A673 (cell line): ENCODE measurements at places on chromosomes 3 and 15.
A peak's percentile ranks its signal among the peaks of the same experiment; 100 is the strongest.

DNA sequence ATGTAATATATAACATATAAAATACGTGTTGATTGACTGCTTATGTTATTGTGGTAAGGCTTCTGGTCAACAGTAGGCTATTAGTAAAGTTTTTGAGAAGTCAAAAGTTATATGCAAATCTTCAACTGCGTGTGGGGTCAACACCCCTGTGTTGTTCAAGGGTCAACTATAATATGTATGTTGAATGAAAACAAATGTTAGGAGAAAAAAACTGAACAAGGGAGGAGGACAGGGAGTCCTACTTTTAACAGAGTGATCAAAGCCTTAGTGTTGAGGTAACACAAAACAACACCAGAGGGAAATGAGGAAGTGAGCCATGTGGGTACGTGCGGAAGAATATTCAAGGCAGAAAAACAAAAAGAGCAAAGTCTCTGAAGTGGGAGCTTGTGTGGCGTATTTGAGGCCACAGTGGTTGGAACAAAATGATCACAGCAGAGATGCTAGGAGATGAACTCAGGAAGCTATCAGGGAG lies 62.5 kb downstream of the SFMBT1 start:
- DNase-seq: no peak

- DNase-seq: no peak
These were observed 49.5 kb downstream of the TLE3 start for GRCh38 chr15:70048198-70048565.

DNA sequence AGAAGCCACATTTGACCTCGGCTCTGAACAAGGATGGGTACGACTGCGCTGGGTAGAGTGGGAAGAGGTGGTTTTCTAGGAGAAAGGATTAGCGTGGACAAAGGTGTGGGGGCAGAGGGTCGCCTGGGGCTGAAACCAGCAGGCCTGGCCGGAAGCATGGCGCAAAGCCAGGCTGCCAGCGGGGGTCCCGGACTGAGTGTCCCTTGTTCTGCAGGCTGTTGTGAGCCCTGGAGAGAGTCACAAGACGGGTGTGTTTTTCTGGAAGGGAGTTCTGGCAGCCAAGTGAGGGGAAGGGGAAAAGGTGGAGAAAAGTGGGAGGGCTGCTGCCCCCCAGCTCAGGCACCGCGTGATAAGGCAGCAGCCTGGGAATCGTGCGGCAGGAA lies 98.5 kb upstream of the MEF2A start:
- no peak for DNase-seq

- no peak for DNase-seq
These were observed 911 bp downstream of the RFTN1 start for GRCh38 chr3:16512435-16513140.

- DNase-seq: no peak
These were observed 630.4 kb downstream of the NR2F2 start for GRCh38 chr15:96960711-96961480.

DNA sequence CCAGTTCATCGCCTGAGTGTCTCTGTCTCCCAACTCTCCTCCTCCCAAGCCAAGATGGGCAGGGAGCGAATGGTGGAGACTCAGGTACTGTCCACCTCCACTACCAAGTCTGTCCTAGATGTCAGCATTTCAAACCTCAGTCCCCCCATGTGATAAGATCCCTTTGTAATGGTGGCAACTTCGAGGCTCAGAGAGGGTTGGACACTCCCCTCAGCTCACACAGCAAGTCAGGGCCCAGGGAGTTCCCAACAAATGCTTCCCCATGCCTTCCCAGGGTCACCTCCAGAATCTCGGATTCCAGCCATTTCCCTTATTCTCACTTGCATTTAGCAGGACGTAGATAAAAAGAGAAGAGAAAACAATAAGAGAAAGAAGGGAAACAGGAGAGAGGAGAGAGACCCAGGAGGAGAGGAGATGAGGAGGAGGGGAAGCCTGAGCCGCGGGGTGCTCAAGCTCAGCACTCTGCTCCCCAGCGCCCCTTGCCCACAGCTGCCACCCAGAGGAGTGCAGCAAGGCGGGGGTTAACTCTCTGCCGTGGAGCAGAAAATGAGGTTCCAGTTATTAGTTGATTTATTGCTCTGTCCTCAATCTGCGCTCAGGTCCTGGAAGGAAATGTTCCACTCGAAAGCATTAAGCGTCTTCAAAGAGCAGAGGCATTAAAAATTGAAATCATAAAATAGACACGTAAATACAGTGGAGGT lies 84.1 kb upstream of the LINGO1 start:
- DNase-seq: peak; percentile 57

DNA sequence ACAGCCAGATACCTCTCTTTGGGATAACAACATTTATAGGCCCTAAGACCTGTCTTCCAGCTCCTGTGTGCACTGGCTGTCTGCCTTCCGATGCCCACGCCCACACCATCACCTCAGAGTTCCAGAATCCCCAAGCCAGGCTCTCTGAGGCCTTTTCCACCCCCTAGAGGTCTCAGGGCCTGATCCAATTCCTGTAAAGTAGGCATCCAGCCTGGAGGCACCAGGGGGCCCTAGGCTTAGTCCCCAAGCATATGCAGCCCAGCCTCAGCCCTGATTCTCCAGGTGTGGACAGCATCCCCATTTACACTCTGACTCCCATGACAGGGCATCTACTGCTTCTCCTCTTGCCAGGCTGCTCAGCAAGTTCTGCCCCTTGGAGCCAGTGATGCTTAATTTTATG lies 72.7 kb upstream of the CORO2B start:
- DNase-seq: no peak

GRCh38 chr3:5194801-5195509 lies 7.4 kb downstream of the EDEM1 start:
- peak; percentile 74 for DNase-seq

GRCh38 chr15:63362885-63363284 lies 18.8 kb downstream of the CA12 start:
- no peak for DNase-seq

- no peak for DNase-seq
These were observed 298.3 kb upstream of the NR2E3 start for GRCh38 chr15:71511796-71512681.

DNA sequence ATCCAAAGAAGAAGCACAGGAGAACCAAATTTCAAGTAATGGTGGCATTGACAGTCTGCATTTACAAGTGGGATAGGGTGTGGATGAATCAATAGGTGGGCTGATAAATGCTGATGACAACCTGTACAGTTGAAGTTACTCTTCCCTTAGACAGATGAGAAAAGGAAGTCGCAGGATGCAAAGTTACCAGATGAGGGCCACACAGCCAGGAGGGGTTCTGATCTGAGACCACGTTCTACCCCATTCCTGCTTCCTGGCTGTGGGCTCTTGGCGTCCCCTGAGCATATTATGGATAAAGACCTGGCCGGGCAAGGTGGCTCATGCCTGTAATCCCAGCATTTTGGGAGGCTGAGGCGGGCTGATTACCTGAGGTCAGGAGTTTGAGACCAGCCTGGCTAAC lies 104.6 kb downstream of the EOMES start:
- DNase-seq: no peak

GRCh38 chr3:187969581-187969950 lies 184.4 kb upstream of the LPP start:
- DNase-seq: no peak

DNA sequence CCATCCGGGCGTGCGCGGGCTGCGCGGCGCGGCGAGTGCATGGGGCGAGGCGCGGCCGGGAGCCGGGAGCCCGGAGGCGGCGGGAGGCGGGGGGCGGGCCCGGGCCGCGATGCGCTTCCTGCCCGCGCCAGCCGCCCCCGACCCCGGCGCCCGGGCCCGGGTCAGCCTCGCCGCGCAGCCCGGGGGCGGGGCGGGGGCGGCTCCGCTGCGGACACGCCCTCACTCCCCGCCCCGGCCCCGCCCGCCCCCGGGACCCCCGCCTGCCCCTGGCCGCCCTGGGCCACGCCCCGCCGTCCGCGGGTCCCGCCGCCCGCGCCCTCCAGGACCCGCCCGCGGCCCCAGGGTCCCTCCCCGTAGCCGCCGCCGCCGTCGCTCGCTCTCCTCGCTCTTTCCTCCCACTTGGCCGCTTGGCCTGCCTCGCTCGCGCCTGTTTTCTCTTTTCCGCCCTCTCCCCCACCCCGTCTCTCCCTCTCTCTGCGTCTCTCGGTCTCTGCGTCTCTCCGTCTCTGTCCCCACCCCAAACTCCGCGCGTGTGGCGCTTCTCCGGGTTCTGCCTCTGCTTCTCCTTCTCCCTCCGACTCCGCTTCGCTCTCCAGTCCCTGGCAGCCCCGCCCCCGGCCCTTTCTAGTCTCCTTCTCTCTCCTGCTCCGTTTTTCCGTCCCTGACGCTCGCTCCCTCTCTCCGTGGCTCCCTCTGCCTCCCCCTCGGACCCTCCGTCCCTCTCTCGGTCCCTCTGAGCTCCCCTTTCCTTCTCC lies at the start of gene PLXND1:
PLXND1 (minus strand) TSS at position 41 of the 755 bp plus-strand sequence; CDS start at position 4, 37 bp downstream.
- DNase-seq: peak; percentile 84
